Fibroblast of upper back skin (primary cell): ENCODE measurements at places on chromosomes 1 and 21.

DNA sequence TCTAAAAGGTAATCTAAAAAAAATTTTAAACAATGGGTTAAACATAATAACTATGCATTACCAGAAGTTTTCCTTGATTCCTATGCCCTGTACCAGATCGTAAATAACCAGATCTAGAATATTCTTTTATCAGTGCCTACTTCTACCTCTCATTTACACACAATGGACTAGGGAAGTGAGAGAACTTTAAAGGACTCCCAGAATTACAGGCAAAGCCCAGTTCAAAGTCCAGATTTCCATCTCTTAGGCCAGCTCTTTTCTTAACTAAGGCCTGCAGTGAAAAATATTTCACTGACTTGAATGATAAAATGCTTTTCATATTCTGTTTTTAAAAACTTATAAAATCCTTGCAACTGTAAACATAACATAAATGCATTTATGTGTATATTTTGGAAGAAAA is 32.6 kb downstream of the ESRRG start:
- DNase-seq, result no peak

DNA sequence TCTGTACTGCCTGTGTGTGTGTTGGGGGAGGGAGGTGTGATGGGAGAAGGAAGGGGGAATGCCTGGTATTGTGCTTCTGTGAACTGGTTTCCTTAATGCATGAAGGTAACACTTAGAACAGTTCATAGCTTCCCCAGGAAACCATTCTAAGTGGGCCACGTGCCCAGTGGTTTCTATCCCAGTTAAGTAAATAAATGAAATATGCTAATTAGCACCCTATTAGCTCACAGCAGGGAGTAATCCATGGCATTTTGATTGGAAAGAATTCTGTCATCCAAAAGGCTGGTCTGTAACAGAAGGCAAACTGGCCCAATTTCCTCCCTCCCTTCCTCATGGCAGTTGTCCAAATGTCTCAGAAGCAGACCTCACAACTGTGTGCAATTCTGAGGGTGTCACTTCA is 199.3 kb downstream of the TTLL7 start:
- peak; percentile 61 for DNase-seq

GRCh38 chr21:45423968-45424853 is 19.2 kb downstream of the COL18A1 start:
- DNase-seq, result no peak

DNA sequence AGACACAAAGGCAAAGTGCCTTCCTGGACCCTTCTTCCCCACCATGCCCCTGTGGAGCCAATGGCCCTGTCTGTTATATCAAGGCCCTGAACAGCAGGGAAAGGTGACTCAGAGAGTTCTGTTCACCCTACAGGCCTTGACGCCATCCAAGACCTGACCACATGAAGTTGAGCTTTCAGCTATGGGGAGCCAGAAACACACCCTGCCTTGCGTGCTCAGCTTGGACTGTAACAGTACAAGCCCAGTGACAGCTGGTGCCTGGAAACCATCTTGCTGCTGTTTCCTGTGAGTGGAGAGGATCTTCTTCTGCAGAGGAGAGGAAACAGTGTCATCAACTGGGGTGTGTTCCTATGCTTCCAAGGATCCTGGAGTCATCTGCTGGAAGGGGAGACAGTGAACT is 165.0 kb upstream of the IRF2BP2 start:
- DNase-seq, result no peak

DNA sequence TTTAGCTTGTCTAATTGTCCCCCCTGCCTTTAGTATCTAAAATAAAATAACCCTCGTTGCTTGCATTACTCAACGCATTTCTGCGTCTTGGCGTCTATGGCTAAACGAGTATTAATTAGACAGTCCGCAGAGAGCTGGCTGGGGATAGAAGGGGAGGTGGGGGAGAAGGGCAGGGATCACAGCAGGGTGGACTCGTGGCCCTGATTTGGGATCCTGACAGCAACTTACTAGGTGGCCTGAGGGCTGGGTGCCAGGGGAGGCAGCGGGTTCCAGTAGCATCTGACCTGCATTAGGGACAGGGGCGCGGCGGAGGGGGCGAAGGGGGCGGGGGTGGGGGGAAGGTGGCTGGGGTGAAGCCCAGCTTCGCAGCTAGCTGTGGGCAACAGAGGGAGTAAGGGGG is 1.1 kb upstream of the BACE2 start:
- DNase-seq, result no peak

DNA sequence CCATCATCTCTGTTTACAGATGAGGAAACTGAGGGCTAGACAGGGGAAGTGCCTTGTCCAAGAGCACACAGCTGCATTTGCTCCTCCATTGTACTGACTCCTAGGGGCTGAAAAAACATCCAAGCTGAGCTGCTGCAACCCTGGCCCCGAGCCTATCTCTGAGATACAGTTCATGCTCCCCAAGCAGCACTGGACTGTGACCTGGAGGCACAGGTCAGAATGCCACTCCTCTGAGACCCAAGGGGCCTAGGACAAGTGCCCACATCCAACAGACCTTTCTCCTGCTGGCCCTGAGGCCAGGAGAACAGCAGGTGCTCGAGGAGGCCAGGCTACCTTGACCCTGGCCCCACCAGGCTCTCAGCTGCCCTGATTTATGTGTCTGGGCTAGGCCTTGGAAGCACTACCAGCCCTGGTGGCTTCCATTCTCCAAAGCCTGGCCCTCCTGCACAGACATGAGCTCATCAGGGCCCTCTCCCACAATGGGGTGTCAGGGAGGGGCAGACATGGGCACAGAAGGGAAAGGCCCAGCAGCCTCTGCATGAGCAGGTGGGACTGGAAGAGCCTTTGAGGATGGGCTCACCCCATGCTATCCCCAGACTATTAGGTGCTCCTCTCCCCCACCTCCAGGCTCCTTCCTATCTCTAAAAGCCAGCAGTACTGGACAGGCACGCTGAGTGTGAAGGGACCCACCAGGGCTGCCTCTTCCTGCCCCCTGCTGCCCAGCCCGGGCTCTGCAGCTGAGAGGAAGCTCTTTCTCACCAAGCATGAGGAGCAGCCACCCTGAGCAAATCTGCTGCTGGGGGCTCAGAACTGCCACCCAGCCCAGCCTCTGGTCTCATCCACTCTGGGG is 18.8 kb downstream of the ADGRB2 start:
- peak; percentile 62 for DNase-seq

GRCh38 chr1:110196917-110197765 is 13.0 kb upstream of the KCNC4 start:
- DNase-seq, result peak; percentile 28

DNA sequence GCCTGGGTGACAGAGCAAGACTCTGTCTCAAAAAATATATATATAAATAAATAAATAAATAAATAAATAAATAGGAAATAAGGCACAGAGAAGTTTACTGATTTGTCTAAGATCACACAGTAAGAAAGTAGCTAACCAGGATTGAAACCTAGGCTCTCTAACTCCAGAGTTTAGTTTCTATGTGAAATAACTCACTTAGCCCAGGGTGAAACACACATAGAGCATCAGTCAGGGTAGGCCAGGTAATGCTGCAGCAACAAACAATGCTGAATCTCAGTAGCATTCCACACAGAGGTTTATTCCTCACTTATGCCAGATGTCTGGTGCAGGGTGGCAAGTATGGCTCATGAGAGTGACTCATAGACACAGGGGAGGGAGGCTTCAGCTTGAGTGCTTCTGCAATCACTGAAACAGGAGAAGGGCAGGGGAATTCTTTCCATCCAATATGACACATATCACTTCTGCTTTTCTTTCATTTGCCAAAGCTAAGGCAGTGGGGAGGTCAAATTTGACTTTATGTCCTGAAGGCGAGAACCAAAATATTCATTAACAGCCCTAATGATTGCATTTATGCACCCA is 37.1 kb upstream of the KANK4 start:
- peak; percentile 84 for DNase-seq

DNA sequence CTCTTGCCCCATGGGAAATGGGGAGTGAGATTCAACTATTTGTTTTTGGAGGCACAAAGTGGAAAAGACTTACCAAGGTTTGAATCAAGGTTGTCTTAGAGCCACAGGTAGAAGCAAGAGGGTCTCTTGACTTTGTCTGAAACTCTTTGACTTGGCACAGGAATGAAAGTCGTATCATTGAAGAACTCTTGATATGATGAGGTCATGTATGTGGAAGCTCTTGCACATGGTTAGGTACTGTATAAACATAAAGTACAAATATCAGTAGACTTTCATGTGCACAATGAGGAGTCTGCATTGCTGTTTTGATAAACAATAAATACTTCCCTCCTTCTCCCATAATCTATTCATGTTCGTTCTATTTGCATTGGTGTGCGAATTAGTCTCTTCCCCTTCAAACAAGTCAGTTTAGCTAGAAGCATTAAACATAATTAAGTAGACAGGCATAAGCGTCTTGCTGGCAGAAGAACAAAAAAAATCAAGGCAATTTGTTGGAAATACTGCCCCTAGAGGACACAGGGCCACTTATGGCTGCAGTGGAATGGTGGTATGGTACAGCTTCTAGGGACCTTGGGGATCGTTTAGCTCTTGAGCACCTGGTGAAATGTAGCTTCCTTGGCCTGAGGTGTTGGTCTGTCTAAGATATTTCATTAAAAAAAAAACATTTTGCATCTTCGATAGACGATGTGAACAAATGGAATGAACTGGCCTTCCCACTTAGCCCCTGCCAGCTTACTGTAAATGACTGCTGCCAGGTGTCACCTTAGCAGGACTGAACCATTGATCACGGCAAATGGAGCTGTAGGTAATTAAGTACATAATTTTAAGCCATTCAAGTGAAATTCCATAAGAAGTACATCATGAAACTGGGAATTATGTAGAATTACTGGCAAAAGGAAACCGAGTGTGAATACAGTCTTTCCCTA is 218.0 kb upstream of the GALNT2 start:
- peak; percentile 11 for DNase-seq

- no peak for DNase-seq
Observed at GRCh38 chr1:158048371-158049067, 55.1 kb downstream of the KIRREL1 start.
